ENCODE measurements at places on chromosomes 1 and 21.

DNA sequence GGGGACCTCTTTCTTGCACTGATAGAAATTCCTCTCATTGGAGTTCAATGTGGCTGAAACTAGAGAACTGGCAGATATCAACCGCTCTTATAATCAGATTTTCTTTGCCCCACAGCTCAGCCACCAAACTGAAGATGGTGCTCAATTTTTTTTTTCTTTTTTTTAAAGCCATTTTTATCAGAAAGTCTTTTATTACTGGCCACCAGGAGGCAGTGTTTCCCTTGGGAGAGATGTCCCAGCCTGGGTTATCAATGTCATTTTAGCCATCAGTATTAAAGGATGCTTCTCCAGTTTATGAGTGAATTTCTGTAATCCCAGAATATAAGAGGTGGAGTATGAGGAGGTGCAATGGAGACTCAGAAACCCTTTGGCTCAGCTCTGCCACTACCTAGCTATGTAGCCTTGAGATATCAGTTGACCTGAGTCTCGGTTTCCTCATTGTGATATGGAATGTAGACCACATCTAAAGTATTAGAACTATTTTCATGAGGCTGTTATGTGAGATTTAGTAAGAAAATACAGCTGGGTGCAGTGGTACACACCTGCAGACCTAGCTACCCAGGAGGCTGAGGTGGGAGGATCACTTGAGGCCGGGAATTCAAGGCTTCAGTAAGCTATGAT, 27.6 kb downstream of the CD244 start:
- peak; percentile 17 for DNase-seq

- DNase-seq = no peak
These were observed 450.8 kb downstream of the PTPRU start for GRCh38 chr1:29687166-29687565.

DNA sequence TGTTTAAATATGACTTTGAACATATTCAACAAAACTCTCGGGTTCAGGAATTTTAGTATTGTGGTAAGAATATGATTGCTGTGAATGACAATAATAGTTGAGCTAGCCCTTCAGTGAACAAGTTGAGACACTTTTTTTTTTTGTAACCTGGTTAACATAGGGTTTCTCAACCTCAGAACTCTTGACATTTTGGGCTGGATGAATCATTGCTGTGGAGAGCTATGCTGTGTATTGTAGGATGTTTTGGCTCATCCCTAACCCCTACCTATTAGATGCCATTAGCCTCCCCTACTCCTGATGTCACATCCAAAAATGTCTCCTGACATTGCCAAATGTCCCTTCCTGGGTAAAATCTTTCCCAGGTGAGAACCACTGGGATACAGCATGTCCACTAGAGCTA, 113.7 kb downstream of the RUNX1 start:
- DNase-seq = peak; percentile 28

DNA sequence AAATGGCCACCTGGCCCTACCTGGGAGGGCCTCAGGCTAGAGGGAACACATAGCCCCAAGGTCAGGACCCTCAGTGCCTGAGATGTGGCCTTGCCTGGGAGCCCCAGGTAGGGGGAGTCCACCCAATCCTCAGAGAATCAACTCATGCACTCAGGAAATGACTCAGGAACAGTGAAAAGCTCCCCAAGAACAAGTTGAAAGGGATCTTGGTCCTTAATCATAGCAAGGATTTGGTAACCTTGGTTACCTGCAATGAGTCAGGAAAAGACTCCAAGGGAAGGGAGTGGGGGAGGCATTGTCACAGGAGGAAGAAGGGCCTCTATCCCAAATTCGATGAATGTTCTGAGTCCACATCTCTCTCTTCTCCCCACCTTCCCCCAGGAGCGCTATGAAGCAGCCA, 17.0 kb downstream of the MAP7D1 start:
- DNase-seq = peak; percentile 73

DNA sequence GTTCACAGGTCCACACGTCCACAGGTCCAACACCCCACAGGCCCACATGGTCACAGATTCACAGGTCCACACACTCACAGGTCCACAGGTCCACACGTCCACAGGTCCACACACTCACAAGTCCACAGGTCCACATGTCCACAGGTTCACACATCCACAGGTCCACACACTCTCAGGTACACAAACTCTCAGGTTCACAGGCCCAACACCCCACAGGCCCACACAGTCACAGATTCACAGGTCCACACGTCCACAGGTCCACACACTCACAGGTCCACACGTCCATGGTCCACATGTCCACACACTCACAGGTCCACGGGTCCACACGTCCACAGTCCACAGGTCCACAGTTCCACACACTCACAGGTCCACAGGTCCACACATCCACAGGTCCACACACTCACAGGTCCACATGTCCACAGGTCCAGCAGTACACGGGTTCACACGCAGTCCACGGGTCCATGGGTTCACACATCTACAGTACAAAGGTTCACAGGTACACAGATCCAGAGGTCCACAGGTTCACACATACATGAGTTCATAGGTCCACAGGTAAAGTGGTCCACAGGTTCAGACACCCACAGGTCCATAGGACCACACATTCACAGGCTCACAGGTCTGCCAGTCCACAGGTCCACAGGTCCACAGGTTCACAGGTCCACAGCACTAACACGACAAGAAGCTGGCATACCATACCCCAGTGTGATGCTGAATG, 39.3 kb upstream of the COL6A2 start:
- no peak for DNase-seq

GRCh38 chr1:72037745-72038343, 244.5 kb downstream of the NEGR1 start:
- peak; percentile 31 for DNase-seq

DNA sequence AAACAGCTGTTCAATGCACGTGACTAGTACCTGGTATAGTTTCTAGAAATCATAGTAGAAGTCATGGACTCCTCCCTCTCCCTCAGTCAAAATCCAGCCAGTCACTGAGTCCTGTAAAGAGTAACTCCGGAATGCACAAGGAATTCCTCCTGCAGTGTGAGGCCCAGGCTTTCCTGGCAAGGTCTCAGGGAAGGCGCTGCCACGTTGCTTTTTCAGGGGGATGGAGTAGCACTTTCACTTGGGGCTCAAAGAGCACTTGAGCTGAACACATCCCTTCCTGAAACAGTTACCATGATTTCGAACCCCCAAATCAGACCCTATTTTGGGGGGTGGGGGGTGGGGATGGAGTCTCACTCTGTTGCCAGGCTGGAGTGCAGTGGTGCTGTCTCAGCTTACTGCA, 26.4 kb upstream of the LRRC8D start:
- DNase-seq = no peak

DNA sequence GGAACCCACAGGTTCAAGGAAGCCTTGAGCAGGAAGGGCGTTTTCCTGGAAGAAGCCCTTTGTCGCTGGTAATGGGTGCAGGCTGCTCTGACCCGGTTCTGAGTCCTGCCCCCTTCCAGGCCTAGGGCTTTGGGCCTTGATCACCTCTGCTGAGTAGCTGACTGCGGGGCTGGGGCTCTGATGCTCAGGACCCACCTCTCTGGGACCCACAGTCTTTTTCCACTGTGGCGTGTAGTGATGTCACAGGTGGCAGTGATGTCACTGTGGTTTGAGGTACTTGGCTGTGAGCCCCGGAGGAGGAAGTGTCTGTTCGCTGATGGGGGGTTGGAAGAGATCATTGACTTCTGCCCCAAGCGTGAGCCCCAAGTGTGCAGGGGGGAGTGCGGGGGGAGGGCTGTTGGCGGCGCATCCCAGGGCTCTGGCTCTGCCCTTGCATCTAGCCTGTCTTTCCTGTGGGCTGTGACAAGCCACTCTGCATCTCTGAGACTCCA, 6.9 kb downstream of the TNFRSF1B start:
- DNase-seq = peak; percentile 35

- no peak for DNase-seq
These were observed 12.9 kb upstream of the PDE9A start for GRCh38 chr21:42640486-42640885.

GRCh38 chr1:230186003-230186863, 119.2 kb downstream of the GALNT2 start:
- peak; percentile 72 for DNase-seq
